ENCODE measurements at places on chromosomes 2 and 18.

DNA sequence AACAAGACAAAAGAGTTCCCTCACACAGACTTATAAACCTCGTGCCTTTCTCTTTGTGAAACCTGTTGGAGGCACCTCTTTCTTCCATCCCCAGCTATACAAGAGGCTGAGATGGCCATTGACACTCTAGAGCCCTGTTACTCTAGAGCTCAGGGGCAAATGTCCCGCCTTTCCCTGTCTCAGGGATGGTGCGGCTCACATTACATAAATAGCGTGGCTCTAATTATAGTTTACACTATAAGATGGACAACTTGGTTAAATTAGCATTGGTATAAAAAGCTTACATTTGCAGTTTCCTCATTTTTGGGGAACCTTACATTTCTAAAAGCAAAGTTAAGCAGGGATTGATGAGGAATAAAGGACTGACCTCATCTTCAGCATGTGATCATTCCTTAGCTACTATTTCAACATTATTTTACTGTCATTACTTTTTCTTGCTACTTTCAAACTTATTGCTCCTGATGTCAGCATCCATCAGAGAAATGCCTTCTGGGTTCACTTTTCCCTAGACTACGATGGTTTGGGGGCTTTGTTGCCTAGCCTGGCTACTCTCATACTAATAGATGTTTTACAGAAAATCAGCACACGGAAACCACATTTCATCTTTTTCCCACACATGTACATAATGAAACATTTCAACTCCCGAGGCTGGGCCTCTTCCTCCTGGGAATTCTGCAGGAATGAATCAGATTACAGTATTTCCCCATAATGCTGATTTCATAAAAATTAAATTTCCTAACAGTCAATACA is 40.4 kb downstream of the FTCDNL1 start:
- DNase-seq: no peak

GRCh38 chr2:239321596-239322415 is 79.0 kb downstream of the HDAC4 start:
- no peak for DNase-seq

DNA sequence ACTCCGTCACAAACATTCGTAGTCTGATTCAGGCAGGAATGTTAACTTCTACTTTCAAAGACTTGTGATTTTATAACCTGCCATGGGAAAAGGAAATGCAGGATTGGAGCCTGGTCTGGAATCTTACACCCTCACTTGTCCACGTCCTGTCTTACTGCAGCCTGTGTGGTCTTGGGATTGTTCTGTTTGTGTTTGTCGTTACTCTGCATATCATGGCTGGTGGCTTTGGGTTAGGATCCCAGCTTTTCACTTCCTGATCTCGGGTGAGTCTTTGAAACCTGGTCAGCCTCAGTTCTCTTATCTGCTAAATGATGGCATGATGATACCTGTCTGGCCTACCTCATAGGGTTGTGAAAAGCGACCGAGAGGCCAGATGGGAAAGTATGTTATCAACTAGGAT is 34.6 kb downstream of the SH3BP4 start:
- no peak for DNase-seq

GRCh38 chr2:106063181-106063580 is 130.9 kb downstream of the UXS1 start:
- no peak for DNase-seq

DNA sequence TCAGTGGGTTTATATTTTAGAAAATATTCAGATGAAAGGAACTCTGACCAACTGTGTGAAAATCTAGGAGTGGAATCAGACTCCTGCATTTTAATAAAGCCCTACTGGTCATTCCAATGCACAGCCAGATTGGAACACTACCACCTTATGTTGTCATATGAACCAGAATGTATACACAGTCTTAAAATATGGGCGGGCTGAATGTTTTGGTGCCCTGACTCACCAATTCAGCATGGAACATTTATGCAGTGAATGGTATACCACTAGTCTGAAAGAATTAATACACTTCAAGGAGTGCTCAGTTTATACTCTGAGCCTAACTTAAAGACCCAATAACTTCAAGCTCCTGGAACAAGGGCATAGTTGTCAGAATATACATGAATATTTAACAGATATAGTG is 280.9 kb upstream of the TCF4 start:
- DNase-seq: no peak

Measured in NCI-H2081 (cell line).